Stimulated activated CD4-positive, alpha-beta T cell treated with anti-CD3 and anti-CD28 coated beads, Interleukin-12 subunit alpha, Interleukin-12 subunit beta, amount 100 ng/mL, for 48 hours (primary cell): ENCODE measurements at places on chromosomes 11 and 22.

DNA sequence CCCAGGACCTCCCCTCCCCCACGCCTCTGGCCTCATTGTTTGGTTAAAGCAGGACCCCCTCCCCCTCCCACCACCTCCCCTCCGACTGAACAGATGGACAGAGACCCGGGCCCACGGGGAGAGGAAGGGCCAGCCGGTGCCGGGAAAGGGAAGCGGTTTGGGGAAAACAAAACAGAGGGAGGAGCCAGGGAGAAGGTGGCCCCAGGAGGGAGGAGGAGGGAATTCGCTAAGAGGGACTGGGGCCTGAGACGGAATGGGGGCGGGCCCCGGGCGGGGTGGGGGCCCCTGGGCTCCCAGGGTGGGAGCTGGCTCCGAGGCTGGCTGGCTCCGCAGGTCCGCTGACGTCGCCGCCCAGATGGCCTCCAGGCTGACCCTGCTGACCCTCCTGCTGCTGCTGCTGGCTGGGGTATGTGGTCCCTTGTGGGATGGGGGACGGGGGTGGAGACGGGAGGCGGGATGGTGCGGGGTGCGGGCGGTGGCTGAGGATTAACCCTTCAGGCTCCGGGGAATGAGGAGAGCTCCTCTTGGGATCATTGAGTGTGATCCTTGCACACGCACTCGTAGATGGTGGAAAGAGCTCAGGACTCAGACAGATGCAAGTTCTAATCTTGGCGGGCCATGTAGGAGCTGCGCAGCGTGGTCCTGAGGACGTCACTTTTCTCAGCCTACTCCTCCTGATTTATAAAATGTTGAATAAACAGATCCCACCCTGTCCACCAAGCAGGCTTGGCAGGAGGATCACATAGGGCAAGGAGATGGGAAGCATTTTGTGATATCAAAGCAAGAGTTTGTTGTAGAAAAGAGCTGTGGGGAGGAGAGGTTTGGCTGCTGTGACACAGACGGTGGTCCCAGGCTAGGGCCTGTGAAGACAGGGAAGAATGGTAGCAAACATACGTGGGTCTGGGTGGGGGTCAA lies 688 bp downstream of the SERPING1 start:
- DNase-seq: no peak

DNA sequence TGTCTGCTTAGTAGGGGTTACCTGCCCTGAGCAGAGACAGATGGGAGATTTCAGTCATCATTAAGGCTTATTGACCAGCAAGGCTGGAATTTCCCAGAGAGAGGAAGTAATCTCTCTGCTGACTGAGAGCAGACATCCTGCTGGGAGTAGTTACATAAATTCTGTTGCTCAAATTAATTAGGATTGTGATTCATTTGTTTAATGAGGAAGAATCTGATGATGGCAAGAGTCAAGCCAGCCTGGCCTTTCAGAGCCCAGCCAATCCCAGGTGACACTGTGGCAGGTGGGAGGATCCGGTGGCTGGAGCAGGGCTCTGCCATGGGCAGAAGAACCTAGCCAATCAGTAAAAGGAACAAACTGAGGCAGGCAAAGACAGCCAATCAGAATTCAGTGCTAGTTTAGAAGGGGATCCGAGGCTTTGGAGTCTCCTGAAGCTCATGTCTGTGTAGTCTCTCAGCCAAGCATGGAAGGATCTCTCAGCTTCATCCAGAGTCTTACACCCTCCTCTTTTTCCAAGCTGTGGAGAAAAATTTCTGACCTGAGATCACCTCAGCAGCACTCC lies 61.2 kb upstream of the CHST1 start:
- DNase-seq: no peak

GRCh38 chr11:23124249-23124648 lies 264.0 kb upstream of the CCDC179 start:
- no peak for DNase-seq

GRCh38 chr11:115173136-115173535 lies 331.1 kb downstream of the CADM1 start:
- DNase-seq: no peak

DNA sequence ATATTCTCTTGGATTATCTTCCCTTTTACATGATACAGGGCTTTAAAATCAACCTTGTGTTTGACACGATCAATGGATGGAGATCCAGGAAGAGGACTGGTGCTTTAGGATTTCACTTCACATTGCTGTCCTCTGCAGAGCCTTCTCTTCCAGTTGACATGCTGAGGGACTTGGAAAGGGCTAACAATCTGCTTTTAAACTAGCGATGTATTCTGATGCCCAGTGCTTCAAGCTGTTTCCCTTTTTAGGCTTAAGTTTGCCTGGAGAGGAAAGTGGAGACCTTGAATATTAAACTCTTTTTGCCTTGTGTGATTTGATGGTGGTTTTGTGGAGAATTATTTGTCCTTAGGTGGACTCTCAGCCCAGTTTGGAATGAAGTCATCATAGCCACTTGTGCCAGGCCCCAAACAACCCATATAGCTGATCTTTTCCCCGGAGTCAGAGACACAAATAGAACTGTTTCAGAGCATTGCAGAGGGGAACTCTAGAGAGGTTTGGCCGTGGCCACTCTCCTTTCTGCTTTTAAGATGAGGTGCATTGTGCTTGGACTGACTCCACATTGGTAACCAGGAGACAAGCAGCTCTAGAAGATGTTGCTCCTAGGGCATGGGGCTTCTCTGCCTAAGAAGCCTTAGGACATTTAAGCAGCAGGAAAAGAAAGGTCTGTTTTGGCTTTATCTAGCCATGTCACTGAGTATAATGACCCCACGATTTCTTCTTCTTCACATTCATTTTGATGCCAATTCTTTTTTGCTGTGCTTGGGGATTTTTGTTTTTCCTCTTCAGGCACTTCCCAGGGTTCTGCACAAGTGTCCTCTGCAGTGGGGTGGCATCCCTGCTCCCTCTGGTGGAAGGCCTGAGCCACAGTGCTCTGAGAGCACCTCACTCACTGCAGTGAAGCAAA lies 152.8 kb downstream of the NCAM1 start:
- no peak for DNase-seq

DNA sequence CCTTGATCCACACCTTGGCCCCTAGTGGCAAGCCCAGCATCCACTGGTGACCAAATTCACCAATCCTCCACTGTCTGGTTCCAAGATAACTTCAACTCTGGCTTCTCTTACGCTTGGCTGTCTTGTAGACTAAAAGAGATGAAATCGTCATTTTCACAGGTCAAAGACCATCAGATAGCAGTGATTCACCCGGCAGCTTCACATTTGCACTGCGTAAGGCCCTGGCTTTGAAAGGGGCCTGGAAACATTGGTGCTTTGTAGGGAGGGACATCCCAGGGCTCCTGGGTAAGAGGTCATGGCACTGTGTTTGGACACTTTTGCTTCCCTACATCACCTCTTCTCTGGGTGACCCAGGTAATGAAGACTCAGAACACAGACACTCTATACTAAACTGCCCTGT lies 30.1 kb upstream of the FADD start:
- DNase-seq: no peak

DNA sequence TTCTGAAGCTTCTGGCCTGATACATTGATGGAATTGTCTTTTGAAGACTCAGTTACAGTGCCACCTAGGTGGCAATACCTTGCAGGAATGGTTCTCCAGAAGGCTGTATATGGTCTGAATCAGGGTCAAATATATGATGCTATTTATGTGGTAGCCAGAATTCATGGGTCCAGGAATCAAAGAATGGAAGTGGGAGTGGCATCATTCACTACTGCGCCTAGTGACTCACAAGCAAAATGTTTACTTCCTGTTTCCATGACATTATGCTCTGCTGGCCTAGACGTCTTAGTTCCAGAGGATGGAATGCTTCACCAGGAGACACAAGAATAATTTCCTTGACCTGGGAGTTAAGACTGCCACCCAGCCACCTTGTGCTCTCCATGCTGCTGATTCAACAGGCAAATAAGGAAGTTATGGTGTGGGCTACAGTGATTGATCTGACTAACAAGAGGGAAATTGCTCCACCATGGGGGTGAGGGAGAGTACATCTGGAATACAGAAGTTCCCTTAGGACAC lies 491.8 kb downstream of the ETS1 start:
- DNase-seq: no peak

DNA sequence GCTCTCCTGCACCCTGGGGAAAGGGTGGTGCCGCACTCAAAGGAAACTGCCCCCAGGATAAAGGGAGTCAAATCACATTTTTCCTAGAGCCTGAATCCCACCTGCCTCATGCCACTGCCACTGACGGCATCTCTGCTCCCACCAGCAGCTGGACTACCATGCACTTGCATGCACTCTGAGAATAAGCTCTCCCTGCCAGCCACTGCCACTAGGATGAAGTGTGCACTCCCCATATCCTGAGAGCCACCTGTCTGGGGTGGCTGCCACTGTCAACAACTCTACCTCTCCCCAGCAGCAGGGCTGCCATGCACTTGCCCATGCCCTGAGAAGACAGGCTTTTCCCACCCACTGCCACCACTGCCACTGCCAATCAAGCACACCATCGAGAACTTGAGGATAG lies 31.6 kb downstream of the MRGPRX4 start:
- DNase-seq: no peak

GRCh38 chr22:18033204-18033998 lies 9.0 kb upstream of the MICAL3 start:
- DNase-seq: no peak

GRCh38 chr11:63212742-63213141 lies 30.7 kb downstream of the SLC22A25 start:
- no peak for DNase-seq

GRCh38 chr11:1073261-1073724 lies 1.4 kb upstream of the MUC2 start:
- DNase-seq: no peak

DNA sequence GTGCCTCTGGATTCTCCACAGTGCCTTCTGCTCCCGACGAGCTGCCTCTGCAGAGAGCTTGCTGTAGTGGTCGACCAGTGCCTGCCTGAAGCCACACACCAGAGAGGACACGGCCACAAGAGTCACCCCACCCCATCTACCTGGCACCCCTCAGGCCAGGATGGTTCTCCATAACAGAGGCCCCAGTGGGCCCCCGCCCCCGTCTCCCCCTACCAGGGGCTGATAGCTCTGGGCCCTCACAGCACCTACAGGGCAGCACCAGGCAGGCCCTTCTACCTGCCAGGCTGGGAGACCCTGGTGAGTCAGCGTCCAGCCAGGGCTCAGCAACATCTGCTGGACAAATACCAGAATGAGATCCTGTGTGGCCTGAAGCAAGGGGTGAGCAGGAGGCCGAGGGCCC lies 21.7 kb downstream of the SELENOO start:
- DNase-seq: no peak

DNA sequence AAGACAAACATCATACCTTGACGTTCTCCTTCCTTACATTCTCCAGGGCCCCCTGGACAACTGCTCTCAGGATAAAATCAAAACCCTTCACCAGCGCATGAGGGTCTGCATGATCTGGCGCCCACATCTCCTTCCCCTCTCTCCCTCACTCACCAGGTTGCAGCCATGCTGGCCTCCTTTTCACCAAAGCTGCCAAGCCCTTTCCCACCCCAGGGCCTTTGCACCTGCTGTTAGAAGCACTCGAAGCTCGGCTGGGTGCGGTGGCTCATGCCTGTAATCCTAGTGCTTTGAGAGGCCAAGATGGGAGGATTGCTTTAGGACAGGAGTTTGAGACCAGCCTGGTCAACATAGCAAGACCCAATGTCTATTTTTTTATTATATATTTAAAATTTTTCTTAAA lies 56.1 kb upstream of the NUP50 start:
- no peak for DNase-seq

- no peak for DNase-seq
Measured at GRCh38 chr11:16088774-16089173, 267.6 kb downstream of the SOX6 start.

DNA sequence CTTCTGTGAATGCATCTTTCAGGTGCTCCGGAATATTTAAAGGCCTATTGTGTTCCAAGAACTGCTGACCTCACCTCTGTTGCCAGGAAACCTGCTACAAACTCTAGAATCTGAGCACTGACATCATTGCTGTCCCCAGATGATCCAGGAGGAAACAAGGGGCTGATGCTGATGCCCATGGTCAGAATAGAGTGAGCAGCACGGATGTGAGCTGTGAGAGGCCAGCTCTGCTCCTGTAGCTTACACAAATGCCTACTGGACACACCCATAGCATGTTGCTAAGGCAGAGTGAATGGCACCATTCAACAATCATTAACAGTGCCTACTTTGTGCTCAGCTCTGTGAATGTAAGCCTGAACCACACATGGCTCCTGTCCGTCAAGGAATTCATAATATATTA lies 276.7 kb upstream of the API5 start:
- DNase-seq: no peak

GRCh38 chr22:20748731-20749428 lies 25.0 kb upstream of the SERPIND1 start:
- no peak for DNase-seq

GRCh38 chr11:5691964-5692361 lies 2.4 kb downstream of the TRIM22 start:
- DNase-seq: no peak

DNA sequence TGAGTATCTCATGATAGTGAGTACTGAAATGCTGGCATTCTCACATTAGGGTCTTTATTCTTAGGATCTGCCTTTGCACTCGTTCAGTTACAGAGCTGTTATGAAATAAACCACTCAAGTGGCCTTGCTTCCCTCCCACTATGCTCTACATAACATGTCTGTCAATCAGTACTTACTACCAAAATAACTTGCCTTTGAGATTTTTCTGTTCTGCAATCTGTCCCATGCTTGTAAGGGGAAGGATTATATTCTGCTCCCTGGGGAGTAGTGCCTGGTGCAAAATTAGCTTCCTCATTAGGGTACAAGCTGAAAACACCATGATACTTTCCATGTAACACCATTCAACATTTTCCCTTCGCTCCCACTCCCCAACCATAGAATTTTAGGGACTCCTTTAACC lies 1.9 kb upstream of the GRAP2 start:
- no peak for DNase-seq

- DNase-seq: no peak
Measured at GRCh38 chr22:23199159-23199558, 18.9 kb downstream of the BCR start.

DNA sequence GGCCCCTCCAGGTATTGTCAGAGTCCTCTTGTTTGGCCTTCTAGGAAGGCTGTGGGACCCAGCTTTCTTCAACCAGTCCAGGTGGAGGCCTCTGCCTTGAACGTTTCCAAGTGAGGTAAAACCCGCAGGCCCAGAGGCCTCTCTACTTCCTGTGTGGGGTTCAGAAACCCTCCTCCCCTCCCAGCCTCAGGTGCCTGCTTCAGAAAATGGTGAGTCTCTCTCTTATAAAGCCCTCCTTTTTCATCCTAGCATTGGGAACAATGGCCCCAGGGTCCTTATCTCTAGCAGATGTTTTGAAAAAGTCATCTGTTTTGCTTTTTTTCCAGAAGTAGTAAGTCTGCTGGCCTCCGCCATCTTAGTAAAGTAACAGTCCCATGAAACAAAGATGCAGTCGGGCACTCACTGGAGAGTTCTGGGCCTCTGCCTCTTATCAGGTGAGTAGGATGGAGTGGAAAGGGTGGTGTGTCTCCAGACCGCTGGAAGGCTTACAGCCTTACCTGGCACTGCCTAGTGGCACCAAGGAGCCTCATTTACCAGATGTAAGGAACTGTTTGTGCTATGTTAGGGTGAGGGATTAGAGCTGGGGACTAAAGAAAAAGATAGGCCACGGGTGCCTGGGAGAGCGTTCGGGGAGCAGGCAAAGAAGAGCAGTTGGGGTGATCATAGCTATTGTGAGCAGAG lies at the start of gene CD3E:
Gene CD3E, plus strand, starts transcription at position 163 of the 681 bp plus-strand sequence. Its CDS starts 223 bp downstream, at position 386.
- peak; percentile 64 for DNase-seq
